ENCODE measurements at places on chromosomes 3 and 15.

GRCh38 chr3:150691414-150692040, 12.2 kb downstream of the ERICH6 start:
- no peak for DNase-seq

- DNase-seq: no peak
Measured at GRCh38 chr3:16498130-16498890, 15.2 kb downstream of the RFTN1 start.

DNA sequence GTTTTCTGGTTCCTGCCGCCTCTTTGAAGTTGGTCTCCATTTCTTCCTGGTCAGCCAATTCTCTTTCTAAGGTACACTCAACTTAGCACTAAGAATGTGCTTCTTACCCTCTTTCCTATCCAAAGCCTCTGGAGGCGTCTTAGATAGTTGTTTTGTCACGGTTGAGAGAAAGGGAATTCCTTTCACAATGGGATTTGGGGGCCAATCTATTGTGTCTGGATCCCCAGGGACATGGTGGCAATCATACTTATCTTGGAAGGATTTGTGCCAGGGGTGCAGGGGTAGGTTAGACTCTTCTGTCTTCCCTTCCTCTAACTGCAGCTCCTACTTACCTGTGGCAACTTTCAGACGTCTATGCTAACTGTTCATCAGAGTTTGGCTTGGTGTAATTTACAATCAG, 287.1 kb downstream of the SOX2 start:
- no peak for DNase-seq

- DNase-seq: no peak
Measured at GRCh38 chr3:47152578-47152977, 11.3 kb downstream of the SETD2 start.

- no peak for DNase-seq
Measured at GRCh38 chr3:142839831-142840230, 49.1 kb downstream of the PCOLCE2 start.

- DNase-seq: no peak
Measured at GRCh38 chr15:86912661-86913060, 833.0 kb downstream of the AGBL1 start.

DNA sequence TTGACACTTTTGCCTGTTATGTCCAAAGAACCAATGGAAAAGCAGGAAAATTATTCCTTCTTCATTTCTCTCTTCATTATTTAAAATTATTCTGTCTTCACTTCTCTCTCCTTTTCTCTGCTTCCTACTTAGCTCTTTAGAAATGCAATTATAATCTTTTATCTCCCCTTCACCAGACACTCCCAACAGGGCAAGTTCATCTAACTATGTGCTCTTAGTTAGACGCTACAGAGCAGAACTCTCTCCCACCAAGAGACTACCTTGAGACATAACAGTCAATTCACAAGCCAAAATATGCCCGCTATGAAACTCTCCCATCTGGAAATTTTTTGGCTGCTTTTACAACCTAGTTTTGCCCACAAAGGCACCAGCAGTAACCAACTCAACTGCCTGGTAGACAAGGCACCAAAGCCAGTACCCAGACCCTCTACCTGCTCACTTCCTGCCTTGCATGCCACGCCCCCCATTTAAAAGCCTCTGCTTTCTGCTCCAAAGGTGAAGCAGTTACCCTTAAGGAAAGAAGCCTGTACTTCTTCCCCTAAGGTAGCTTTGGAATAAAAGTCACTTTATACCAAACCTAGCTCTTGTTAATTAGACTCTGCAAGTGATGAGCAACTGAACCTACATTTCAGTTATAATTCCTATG, 28.1 kb downstream of the CCRL2 start:
- DNase-seq: no peak

GRCh38 chr3:11641683-11642430, 1.9 kb downstream of the VGLL4 start:
- peak; percentile 25 for DNase-seq

DNA sequence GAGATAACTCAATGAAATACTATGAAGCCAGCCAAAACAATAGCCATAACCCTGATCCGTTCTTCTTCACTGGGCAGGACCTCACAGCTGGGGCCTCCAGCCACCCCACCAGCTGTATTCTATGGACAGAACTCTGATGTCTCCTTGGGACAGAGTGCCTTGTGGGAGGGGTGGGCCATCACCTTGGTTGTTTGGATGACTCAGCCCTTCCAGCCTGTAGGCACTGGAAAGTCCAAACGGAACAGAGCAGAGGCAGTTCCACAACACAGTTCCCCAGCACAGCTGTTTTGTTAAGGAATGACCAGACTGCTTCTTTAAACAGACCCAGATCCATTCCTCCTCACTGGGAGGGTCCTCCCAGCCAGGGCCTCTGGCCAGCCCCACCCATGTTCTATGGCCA, 31.9 kb upstream of the ZBED2 start:
- DNase-seq: no peak

- no peak for DNase-seq
Measured at GRCh38 chr3:55549177-55549576, 62.1 kb upstream of the WNT5A start.

GRCh38 chr3:35954413-35954812, 315.1 kb downstream of the ARPP21 start:
- DNase-seq: no peak

DNA sequence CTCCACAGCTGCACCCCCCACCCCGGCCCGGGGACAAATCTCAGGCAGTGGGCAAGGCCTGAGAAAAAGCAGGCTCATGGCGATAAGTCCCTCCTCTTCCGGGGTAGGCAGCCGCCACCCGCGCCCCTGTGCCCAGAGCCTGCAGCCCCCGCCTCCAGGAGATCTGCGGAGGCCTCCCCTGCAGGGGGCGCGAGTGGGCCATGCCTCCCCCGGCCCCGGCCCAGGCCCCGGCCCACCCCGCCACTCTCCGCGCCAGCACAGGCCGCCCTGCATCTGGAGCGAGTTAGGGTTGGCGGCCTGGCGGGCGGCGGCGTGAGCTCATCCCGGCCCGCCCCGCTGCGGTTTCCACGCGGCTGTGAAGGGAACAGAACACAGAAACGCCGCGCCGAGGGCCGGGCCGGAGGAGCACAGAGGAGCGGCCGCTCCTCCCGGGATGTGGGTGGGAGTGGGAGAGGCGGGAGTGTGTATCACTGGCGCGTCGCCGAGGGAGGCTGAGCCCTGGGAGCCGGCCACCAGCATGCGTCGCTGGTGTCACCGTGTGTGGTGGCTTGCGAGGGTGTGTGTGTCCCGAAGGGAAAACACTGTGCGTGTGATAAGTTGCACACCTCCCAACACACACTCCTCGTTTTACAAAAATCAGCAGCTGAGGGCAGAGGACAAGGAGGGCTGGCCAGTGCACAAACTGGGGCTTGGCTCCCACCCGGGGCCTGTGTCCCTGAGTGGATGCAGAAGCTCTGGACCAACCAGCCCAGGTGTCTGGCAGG, 17.2 kb downstream of the MYL3 start:
- peak; percentile 31 for DNase-seq

GRCh38 chr15:42921342-42921731, 759 bp upstream of the TTBK2 start:
- no peak for DNase-seq

- no peak for DNase-seq
Measured at GRCh38 chr3:66200147-66200546, 20.7 kb upstream of the SLC25A26 start.

- no peak for DNase-seq
Measured at GRCh38 chr15:26070095-26070532, 207.0 kb upstream of the ATP10A start.

GRCh38 chr15:30008156-30008555, 74.6 kb upstream of the GOLGA8J start:
- no peak for DNase-seq

GRCh38 chr15:62785881-62786828, 256.4 kb upstream of the TPM1 start:
- no peak for DNase-seq

- no peak for DNase-seq
Measured at GRCh38 chr3:54935869-54936268, 8.0 kb upstream of the LRTM1 start.

DNA sequence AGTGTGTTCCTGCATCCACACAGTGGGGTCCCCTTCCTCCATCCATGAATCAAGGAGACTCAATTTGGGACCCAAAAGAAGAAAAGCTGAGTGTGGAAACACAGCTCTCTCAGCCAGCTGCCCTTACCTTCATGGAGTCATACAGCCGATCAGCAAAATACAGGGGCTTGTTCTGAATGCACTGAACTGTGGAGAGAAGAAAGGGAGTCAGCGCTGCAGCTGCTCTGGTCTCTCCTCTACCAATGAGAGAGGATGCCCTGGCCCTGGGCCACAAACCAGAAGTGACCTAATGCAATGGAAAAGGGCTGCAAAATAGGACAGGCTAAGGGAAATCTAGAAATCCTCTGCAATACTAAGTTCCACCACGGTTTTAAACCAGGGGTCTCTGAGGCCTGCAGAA, 46.7 kb downstream of the ANXA2 start:
- peak; percentile 86 for DNase-seq

DNA sequence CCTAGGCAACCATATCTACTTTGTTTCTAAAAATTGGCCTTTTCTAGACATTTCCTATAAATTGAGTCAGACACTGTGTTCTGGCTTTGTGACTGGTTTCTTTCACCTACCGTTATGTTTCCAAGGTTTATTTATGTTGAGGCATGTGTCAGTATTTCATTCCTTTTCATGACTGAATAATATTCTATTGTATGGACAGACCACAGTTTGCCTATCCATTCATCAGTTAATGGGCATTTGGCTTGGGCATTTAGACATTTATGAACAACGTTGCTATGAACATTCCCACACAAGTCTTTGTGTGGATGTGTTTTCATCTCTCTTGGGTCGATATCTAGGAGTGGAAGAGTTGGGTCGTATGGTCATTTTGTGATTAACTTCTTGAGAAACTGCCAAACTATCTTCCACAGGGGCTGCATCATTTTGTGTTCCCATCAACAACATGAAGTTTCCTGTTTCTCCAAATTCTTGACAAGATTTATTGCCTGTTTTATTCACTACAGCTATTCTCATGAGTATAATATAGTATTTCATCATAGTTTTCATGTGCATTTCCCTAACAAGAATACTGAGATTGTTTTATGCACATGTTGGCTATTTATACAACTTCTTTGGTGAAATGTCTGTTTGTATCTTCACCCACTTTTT, 3.5 kb upstream of the EFCC1 start:
- DNase-seq: no peak

DNA sequence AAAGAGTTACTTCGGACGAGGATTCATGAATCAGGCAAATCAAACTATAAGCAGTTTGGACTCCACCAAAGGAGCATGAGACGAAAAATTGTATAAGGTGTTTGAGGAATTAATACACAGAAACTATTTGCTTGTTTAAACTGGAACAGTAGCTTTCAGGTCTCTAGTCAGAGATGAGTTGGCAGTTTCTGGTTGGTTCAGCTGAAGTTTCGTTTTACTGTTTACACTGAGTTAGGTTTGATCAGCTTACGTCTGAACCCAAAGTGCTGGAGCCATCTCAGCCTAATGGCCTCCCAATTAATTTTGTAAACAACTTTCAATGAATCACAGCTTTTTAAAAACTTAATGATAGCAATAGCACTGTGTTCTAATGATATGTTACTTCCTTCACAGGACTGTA, 703.7 kb downstream of the NLGN1 start:
- no peak for DNase-seq

GRCh38 chr3:115990669-115991068, 367.4 kb downstream of the GAP43 start:
- DNase-seq: no peak

- no peak for DNase-seq
Measured at GRCh38 chr3:30996467-30996866, 102.0 kb upstream of the GADL1 start.

GRCh38 chr3:31035681-31036080, 141.2 kb upstream of the GADL1 start:
- DNase-seq: no peak

DNA sequence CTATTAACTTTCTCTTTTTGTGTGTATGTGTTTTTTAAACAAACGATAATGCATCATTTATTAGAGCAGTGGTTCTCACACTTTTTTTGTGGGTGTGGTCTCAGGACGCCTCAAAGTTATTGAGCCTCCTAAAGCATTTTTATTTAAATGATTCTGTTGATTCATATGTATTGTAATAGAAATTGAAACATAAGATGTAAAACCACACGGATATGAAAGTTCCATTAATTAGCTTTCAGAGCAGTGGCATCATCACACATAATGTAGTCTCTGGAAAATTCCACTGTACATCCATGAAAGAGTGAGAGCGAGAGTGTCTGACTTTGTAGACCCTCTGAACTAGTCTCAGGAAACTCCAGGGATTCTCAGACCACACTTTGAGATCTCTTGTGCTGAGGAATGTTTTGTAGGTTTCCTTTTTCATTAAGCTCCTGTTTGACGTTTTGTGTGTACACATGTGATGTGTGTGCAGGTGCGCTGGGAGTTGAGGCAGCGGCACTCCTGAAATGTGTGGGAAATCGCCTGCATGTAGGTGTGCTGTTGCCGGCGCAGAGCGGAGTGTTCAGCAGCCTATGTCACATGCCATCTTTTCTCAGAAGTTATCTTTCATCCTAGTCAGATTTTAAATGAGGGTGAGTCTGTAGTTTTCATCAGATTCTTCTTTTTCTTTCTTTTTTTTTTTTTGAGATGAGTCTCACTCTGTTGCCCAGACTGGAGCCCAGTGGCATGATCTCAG, 5.3 kb upstream of the TRAK1 start:
- no peak for DNase-seq

- no peak for DNase-seq
Measured at GRCh38 chr3:191296041-191296541, 33.1 kb upstream of the CCDC50 start.

GRCh38 chr3:119826711-119827608, 45.1 kb downstream of the NR1I2 start:
- no peak for DNase-seq

- DNase-seq: no peak
Measured at GRCh38 chr3:197363553-197364409, 65.4 kb upstream of the DLG1 start.

GRCh38 chr3:146577662-146578061, 27.5 kb downstream of the PLSCR5 start:
- DNase-seq: no peak

- DNase-seq: no peak
Measured at GRCh38 chr3:50652709-50653108, 22.0 kb upstream of the DOCK3 start.

- DNase-seq: no peak
Measured at GRCh38 chr15:41955807-41956525, 16.4 kb downstream of the EHD4 start.

DNA sequence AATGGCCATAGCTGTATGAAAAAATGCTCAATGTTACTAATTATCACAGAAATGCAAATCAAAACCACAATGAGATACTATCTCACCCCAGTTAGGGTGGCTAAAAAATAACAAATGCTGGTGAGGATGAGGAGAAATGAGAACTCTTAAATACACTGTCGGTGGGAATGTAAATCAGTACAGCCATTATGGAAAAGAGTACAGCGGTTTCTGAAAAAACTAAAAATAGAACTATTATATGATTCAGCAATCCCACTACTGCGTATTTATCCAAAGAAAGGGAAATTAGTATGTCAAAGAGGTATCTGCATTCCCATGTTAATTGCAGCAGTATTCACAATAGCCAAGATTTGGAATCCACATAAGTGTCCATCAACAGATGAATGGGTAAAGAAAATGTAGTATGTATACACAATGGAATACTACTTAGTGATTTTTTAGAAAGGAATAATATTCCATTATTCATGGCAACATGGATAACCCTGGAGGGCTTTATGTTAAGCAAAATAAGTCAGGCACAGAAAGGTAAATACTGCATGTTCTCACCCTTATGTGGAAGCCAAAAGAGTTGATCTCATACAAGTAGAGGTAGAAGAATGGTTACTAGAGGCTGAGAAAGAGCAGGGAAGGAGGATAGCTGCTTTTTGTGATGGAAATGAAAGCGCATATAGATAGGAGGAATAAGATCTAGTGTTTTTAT, 35.0 kb downstream of the SERP1 start:
- DNase-seq: no peak

- DNase-seq: no peak
Measured at GRCh38 chr15:78969687-78970349, 25.0 kb upstream of the CTSH start.
